ENCODE measurements at places on chromosomes 6 and 20.

DNA sequence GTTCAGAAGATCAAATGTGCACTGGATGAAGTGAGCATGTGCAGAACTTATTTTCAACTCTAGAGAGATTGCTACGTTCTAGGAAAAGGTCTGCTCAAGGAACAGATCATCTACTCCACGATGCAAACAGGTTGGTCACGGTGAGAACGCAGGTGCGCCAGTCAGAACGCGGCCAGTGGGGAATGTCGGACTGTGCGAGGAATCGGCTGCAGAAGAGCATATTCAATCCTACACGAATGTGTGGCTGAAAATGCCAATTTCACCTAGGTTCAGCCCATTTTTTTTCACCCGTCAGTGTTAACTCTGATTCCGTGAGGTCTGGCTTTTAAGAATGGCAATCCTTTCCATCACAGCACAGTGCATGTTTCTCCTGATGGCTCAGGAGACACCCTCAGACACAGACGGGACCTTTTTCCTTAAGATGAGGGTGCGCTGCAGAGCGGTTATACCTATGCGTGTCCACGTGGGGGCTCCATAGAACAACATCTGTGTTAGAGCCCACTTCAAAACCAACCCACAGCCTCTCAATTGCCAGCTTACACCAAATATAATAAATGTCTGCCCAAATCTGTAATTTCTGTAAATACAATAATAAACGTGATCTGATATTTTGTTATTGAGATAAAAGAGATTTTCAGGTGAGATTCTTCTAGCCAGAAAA, 250.4 kb downstream of the FOXA2 start:
- DNase-seq, result peak; percentile 61

- no peak for DNase-seq
Measured at GRCh38 chr20:24697411-24697810, 228.0 kb downstream of the SYNDIG1 start.

DNA sequence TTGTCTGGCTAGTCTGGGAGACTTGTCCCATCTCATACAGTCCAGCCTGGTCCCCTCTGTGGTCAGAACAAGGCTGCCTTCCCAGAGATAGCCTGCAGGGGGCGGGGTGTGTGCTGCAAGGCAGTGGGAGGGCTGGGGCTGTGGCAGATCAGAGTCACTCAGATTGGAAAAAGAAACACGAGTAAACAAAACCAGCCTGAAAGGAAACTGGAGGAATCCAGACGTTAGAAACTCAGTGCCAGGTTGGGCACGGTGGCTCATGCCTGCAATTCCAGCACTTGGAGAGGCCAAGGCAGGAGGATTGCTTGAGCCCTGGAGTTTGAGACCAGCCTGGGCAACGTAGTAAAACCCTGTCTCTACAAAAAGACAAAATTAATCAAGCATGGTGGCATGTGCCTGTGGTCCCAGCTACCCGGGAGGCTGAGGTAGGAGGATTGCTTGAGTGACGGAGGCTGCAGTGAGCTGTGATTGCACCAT, 20.2 kb downstream of the LEMD2 start:
- peak; percentile 50 for DNase-seq

GRCh38 chr20:43187476-43188233, 2.1 kb downstream of the PTPRT start:
- DNase-seq, result peak; percentile 60

DNA sequence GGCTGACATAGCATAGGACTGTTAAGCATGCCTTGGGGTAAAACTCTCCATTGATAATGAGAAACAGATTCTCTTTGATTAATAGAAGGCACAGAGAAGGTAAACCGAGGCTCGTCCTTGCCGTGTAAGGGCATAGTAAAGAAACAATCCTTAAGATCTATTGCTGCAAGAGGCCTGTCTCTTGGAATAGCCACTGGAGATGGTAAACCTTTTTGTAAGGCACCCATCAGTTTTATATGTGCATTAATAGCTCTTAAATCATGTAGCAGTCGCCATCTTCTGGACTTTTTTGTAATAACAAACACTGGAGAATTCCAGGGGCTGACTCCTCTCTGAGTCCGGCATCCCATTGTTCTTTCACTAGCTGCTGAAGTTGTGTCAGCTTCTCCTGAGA, 8.4 kb upstream of the ABHD12 start:
- DNase-seq, result peak; percentile 65

DNA sequence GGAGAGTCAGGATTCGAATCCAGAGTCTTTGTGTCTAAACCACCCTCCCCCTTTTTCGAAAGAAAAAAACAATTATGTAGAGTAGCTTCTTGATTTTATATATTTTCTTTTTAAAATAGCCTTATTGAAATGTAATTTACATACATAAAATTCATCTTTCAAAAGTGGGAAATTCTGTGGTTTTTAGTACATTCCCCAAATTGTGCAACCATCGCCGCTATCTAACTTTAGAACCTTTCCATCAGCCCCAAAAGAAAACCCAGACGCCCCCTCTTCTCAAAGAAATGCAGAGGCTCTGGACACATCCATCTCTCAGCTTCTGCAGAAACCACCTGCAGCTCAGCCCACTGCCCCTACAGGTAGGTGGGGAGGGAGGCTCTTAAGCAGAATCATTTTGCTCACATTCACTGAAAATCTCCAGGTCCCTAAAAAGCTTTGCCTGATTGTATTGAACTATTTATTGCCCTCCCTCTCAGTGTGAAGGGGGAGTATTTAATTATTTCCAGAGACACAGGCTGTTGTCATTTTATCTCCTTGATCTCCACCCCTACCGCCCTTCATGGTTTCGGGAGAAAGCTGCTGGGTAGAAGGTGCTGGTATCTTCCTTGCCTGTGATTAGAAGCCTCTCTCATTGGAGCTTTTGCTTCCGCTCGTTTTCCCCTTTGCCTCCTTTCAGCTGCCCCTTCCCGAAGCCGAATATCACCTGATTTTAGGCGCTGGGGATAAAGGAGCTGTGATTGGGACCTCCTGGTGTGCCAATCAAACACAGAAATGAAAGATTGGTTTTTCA, 68.7 kb upstream of the KCNG1 start:
- no peak for DNase-seq

GRCh38 chr6:25883536-25883935, 9.5 kb upstream of the SLC17A3 start:
- no peak for DNase-seq

- no peak for DNase-seq
Measured at GRCh38 chr6:169795196-169795595, 43.8 kb downstream of the ERMARD start.

DNA sequence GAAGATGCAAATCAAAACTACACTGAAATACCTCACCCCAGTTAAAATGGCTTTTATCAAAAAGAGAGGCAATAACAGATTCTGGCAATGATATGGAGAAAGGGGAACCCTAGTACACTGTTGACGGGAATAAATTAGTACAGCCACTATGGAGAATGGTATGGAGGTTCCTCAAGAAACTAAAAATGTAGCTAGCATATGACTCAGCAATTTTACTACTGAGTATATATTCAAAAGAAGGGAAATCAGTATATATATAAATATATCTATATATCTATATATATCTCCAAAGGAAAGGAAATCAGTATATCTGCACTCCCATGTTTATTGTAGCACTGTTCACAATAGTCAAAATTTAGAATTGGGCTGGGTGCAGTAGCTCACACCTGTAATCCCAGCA, 113.9 kb downstream of the KLHL32 start:
- DNase-seq, result no peak

GRCh38 chr6:17884498-17885478, 102.6 kb downstream of the KIF13A start:
- DNase-seq, result no peak

DNA sequence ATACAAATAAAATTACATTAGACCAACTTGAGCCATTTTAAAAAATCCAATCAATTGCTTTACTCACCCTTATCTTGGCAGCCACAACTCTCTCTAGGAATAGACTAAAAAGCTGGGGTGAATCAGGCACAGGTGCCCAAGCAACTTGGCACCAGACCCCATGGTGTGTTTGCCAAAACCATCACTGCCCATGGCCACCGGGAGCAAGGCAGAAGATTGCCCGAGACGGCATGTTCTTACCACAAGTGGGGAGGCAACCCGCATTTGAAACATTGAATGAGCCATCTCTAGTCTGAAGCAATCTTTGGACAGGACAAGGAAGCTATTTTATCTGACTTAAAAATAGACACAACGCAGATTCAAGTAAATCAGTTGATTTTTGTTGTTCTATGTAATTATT, 69.0 kb downstream of the SMLR1 start:
- no peak for DNase-seq

DNA sequence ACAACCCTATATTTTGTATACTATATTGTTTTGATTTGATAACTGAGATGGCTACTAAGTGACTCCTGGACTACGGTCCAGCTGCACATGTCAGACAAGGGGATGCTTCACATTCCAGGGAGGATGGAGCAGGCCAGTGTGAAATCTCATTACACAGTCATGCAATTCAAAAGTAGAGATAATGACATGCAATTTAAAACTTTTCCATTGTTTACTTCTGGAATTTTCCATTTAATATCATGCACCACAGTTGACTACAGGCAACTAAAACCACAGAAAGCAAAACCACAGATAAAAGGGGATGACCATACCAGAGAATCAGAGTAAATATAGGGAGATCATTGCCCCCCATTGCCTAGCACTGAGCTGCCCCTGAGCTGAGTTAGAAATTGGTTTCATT, 366.4 kb downstream of the BTBD9 start:
- DNase-seq, result peak; percentile 24

DNA sequence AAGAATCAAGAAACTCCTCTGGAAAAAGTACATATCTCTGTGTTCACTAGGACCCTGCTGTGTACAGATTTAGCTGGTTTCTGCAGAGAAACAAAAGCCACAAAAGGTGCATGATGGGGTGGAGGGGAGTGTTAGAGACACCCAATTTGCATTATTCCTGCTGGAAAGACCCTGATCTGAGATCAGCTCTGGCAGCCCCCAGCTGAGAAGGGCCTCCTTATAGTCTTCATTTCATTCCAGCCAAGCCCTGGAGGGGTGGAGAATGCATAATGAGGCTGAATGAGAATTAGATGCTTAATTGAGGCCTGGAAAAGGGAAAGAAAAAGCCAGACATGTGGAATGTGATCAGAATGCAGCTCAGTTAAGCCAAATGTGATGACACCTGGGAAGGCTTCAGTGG, 545.6 kb downstream of the KIF16B start:
- DNase-seq, result no peak

DNA sequence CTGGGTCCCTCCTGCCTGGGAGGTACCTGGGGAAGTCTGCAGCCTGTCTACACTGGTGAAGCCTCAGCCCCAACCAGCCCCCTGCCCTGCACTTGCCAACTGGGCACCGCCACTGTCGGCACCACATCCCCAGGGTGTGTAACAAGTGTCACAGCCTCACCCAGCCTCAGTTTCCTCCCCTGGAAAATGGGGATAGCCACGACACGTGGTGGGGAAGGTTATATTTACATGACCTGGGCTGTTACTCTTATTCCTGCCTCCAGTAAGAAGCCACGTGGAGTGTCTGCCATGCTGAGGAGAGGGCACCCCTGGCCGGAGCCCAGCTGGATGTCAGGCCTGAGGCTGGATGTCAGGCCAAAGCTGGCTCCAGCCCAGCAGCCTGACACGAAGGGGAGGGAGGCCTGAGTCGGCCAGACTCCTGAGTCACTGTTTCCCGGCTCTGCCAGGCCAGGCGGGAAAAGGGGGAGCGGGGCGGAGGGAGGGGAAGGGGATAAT, 44.9 kb downstream of the SNAI1 start:
- DNase-seq, result peak; percentile 64

GRCh38 chr6:114783083-114783482, 440.3 kb upstream of the HS3ST5 start:
- DNase-seq, result no peak

DNA sequence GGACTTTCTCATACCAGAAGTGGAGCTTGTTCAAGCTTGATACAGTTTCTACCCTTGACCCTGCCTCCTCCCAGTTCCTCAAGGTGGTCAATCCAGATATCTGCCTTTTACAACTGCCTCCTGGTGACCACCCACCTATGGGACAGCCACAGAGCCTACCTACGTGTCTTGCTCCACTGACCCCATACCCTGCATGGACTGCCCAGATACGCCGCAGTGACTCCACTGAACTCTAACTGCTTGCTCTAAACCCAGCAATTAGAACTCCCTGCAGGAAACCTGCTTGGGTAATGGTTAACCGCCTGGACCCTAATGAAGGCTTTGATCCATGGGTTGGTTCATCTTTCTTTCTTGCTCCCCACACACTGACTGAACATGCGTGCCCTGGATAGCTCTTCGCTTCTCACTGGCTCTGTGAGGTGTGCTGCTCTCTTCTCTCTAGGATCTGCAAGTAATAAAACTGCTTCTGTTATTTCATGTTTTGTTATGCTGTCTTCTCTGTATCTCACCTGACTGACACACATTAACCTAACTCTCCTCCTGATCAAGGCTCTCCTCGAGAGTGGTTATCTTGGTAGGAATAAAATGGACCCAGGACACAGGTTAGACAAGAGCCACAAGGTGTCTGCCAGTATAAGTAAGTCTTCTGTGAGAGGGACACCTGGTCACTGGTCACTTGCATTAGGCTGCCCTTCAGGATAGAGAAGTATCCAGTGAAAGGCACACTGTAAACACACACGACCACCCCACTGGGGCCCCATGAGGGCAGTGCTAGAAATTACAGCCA, 79.2 kb downstream of the CHD6 start:
- DNase-seq, result no peak

GRCh38 chr20:41147767-41148191, 10.4 kb downstream of the PLCG1 start:
- no peak for DNase-seq

DNA sequence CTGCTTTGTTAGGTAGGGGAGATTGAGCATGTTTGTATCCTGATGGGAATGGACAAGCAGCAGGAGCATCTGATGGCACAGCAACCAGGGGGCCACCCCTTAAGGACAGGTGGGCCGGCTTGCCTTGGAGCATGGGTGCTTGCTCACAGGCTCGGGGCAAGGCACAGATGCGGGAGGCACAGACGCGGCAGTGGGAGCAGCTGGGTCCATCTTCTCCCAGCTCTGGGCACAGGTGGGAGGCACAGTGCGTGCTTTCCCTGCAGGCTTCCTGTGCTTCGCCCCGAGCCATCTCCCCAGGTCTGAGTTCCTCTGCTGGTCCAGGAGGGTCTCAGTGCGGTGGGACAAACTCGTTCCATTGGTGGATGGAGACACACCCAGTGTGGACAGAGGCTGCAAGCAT, 73.6 kb upstream of the BHLHE23 start:
- DNase-seq, result no peak

DNA sequence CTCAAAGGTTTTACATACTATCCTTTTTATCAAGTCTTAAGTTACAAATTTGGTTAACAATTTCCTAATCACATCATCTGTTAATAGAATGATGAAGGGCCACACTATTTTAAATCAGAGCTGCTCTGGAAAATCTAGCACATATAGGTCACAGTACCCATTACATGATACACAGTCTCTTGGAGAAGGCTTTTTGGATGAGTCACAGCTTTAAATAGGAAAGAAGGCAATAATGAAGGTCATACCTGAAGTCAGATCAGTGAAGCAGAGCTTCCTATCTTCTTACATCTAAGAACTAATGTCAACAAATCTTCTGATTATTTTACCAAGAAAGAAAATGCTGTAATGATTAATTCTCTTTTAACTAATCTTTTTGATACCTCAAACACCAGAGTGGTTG, 248.5 kb downstream of the BTBD9 start:
- no peak for DNase-seq

- no peak for DNase-seq
Measured at GRCh38 chr20:17857639-17858449, 110.8 kb downstream of the SNX5 start.
